ENCODE measurements at places on chromosomes 5 and 9.

DNA sequence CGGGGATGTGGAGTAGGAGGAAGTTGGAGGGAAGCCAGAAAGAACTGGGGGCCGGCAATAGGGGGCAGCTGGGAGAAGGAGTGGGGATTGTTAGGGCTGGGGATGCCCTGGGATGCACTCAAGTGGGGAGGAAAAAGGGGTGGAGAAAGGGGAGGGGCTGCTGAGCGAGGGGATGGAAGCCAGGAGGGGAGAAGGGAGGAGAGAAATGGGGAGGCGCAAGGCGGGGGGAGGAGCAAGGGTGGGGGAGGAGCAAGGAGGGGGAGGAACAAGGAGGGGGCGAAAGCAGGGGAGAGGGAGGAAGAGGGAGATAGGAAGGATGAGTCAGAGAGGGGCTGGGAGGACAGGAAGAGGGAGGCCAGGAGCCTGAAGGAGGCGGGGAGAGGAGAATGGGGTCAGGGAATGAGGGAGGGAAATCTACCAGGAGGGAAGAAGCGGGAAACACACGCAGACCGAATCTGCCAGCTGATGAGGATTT, 1.6 kb downstream of the IRX4 start:
- DNase-seq, result no peak

DNA sequence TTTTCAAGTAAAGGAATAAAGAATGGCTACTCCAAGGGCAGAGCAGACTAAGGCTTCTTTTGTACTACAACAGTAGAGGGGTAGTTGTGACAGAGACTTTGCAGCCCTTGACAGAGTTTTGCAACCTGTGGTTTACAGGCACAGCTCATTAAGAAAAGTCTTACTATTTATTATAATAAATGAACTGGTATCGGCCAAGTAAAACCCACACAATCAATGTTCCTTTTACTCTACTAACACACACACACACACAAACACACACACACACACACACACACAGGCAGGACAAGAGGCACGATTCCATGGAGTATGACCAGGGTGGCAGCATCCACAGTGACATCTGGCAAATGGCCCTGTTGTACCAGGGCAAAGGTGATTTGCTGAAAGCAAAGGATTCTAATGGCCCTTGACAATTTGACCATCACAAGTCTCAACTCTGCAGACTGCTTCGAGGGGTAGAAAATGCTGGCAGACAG, 59.1 kb upstream of the GOLPH3 start:
- DNase-seq, result peak; percentile 55

GRCh38 chr9:70682298-70682697, 267.8 kb upstream of the KLF9 start:
- no peak for DNase-seq

GRCh38 chr9:110750272-110750671, 81.7 kb downstream of the MUSK start:
- no peak for DNase-seq

DNA sequence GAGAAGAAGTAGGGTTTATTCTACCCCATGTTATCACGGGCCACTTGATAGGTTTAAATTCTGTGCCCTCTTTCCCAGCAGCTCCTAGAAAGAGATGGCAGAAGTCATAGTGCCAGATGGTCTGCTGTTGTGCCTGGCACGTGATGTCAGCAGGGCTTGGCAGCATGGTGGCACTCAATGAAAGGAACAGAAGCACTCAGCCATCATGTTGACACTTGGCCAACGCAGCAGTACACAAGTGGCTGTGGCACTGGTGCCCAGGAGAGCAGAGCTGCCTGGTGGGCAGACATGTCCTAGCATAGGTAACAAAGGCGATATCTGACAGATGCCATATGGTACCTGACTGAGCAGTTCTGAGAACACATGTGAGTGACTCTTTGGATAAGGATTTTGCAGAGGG, 796.4 kb upstream of the ACO1 start:
- no peak for DNase-seq

- DNase-seq, result no peak
These were observed 131.9 kb upstream of the LMX1B start for GRCh38 chr9:126481862-126482261.

DNA sequence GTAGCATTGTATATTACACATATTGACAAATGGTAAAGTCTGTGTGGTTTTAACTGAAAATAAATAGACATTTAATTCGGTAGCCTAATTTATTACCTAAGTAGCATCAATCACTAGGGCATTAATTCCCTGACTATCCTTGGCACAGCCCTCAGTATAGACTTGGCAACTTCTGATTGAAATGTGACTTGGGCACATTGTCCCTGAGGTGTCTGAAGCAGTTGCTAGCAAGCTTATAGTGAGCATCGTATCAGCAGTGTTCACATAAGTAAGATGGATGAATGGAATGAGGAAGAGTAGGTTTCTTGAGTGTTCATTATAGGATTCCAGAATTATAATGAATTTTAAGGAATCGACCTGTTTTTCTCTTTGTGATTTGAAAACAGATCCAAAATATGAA, 16.1 kb downstream of the LURAP1L start:
- no peak for DNase-seq

- DNase-seq, result no peak
These were observed 589.4 kb upstream of the FAM174A start for GRCh38 chr5:99945478-99946442.

GRCh38 chr9:93390953-93391515, 60.5 kb upstream of the FAM120A start:
- DNase-seq, result no peak

GRCh38 chr9:79623799-79624721, 52.3 kb downstream of the TLE4 start:
- peak; percentile 82 for DNase-seq

GRCh38 chr5:134538296-134538695, 12.8 kb downstream of the JADE2 start:
- DNase-seq, result no peak

DNA sequence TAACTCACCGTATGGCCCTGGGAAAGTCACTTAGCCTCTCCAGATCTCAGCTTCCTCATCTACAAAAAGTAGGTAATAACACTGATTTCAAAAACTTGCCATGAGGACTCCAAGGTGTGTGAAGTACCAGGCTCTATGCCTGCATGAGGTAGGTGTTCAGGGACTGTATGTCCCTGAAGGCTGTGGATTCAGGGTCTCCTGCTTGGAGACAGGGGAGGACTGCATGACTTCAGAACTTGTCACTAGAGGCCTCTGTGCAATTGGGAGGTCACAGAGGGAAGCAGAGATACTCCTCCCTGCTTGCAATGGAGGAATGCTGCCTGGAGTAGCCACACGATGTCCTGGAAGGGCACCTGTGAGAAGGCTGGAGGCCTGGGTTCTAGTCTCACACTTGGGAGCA, 2.2 kb downstream of the PDGFRB start:
- no peak for DNase-seq

DNA sequence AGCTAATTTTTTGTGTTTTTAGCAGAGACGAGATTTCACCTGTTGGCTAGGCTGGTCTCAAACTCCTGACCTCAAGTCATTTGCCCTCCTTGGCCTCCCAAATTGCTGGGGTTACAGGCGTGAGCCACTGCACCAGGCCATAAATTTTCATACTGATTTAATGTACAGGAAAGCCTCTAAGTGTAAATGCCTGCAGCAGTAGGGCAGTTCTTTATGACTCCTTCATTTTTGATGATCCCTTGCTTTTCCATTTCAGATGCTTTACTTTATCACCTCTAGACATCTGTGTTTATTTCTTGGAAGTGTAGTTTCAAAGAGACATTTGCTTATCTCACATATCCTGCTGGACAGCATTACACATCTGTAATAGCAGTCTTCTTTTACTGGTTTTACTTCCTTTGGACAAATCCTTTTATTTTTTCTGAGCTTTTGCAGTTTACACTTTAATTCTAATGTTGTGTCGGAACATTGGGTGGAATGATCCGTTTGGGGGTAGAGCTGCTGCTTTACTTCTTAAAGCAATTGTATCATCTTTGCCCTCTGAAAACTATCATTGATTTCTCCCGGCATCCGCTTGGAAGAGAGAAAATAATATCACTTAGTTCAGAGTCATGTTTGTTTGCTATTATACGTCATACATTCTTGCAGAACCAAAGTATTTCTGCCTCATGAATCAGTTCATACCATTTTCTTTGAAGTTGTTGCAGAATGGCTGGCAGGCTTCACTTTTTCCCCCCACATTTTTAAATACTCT, 36.0 kb downstream of the SCGB3A1 start:
- peak; percentile 79 for DNase-seq

DNA sequence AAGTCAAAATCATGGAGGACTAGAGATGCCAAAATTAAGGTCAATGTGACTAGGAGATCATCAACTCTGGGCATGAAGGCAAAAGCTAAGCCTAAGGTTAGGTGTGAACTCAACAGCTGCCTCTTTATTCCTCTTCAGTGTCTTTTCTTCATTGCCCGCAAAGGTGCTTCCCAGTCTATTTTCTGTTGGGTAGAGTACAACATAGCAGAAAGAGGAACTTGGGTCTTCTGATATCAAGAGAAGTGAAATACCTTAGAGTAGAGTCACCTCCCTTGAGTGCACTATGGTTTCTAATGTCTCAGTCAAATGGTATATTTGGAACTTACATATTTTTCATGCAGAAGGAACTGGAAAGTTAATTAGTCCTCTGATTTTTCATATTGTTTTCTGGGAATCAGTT, 122.5 kb upstream of the GRIN3A start:
- no peak for DNase-seq

GRCh38 chr5:107806705-107807104, 136.0 kb upstream of the EFNA5 start:
- DNase-seq, result no peak
